ENCODE measurements at places on chromosomes 12 and 14. TPM values are rescaled to one million over a fixed set of nuclear protein-coding genes. Genes with fewer than 3 reads are reported as not detected.

GRCh38 chr12:100248886-100249285, 18.0 kb downstream of the DEPDC4 start:
- DNase-seq: peak; percentile 20

DNA sequence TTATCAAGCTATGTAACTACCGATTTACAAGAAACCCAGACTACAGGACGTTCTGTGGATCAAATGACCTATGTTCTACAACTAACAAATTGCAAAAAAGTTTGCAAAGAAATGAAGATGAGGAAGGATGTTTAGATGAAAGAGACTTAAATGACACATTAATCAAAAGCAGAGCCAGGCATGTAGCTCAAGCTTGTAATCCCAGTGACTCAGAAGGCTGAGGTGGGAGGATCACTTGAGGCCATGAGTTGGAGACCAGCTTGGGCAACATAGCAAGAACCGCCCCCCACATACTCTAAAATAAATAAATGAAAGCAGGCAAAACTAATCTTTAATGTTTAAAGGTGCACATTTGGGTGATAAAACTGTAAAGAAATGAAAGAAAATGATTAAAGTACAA, 331.9 kb downstream of the BTG1 start:
- peak; percentile 5 for DNase-seq

GRCh38 chr14:100789460-100790417, 36.2 kb upstream of the MEG3 start:
- DNase-seq: no peak

The ESR2 gene
- 0.16 TPM for total RNA-seq

GRCh38 chr12:90124914-90125313, 416.3 kb upstream of the ATP2B1 start:
- no peak for DNase-seq

DNA sequence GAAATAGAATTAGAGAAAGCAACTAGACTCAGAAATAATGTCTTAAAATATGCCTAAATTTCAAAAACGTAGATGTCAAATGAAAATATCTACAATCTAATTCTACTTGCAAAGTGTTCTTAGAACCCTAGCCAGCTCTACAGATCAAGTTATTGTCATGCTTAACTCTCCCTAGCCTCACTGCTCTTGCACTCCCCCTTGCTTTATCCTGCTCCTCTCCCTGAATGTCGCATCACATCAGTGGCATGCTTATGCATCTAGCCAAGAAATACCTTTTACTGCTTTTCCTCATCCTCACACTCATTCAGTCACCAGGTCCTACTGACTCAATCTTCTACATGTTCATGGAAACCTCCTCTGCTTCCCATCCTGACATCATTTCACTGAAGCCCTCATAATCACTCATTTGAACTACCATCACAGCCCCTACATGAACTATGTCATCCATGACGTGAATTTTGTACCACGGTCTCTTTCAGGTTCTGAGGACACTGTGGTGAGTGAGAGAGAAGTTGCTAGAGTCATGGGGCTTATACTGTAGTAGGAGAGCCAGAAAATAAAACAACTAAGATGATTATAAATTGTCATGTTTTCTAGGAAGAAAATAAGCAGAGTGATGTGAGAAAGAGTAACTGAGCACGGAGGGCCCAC, 22.6 kb upstream of the CRACR2A start:
- DNase-seq: no peak

- DNase-seq: no peak
These were observed 32.8 kb downstream of the GALC start for GRCh38 chr14:87960013-87960787.

DNA sequence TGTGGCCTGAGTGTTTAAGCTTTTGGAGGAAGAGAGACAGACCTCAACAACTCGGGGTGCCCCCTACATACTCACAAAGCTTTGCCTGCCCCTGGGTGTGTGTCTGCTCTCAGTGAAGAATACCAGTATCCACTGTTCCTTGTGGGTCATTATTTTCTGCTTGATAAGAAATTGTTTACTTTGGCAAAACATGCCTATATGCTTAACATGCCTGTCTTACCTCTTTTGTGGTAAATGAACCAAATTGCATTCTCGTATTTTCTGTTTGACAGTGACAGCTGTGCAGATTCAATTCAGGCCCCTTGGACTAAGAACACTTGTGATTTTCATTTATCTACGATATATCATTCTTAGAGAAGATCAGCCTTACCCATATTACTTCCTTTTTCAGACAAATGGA, 50.6 kb upstream of the REP15 start:
- no peak for DNase-seq

DNA sequence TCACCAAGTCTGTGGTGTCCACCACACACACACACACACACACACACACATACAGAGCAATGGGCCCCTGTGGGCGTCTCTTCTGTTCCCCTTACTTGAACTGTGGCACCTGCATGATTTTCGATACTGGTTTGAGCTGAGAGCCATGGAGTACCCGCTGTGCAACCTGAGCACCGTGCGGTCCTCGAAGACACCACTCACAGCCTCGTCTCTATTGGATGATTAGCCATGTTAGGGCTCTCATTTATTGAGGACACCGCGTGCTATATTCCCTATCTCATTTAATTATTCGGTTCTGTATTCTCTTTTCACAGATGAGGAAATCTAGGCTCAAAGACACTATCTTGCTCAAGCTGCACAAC, 623 bp upstream of the C14orf132 start:
- DNase-seq: no peak

DNA sequence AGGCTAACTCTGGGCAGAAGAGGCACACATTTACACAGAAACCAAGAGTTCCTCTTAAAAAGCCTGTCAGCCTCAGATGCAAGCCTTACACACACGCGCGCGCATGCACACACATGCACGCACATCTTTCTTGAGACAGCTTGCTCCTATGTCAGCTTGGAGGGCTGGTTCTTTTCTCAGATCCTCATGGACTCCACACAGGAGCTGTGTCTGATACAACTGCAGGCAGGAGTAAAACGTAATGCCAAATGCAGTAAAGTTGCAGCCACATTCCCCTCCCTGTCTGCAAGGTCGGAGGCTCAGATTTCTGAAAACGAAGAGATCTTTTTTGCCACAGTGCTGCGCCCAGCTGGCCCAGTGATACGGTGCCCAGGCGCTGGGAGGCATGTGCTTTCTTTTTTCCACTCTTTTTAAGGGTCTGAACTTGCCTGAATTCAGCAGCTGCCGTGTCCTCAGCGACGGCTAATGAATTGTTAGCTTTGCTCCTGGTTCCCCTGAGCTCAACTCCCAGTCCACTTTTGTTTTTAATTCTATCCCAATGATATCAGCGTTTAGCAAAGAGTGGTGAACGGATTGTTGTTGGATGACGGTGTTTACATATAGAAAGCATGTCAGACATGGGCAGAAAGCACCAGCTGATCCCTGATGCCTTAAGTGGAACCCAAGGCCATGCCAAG, 72.9 kb upstream of the FOXN3 start:
- peak; percentile 37 for DNase-seq

GRCh38 chr12:94429191-94429590, 30.5 kb downstream of the CEP83 start:
- DNase-seq: no peak

The RNFT2 gene
- total RNA-seq: 2.3 TPM

GRCh38 chr14:94056579-94057308, 24.3 kb downstream of the DDX24 start:
- DNase-seq: no peak

DNA sequence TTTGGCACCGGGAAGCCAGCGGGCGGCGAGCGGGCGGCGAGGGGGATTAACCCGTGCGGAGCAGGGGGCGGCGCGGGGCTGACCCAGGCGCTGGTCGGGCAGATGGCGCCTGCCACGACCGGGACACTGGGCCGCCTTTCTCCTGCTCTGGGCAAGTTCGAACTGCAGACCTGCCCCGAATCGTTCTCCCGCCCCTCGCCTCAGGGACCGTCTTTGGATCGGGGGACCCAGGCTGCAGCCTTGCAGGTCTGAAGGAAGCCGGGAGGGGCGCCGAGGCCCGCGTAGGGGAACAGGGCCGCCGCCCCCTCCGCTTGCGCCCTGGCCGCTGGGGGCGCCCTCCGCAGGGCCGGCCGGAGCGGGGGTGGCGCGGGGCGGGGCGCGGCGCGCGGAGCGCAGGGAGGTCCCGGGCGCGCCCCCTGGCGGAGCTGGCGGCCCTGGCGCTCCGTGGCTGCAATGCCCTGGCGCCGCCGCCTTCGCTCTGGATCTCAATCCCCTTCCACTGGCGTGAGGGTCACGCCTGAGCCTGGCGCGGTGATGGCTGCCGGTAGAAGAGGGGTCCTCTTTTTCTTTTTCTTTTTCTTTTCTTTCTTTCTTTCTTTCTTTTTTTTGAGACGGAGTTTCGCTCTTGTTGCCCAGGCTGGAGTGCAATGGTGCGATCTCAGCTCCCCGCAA, 449 bp upstream of the LTBP2 start:
- DNase-seq: peak; percentile 75

GRCh38 chr12:32889011-32889760, 7.4 kb downstream of the PKP2 start:
- DNase-seq: peak; percentile 62

DNA sequence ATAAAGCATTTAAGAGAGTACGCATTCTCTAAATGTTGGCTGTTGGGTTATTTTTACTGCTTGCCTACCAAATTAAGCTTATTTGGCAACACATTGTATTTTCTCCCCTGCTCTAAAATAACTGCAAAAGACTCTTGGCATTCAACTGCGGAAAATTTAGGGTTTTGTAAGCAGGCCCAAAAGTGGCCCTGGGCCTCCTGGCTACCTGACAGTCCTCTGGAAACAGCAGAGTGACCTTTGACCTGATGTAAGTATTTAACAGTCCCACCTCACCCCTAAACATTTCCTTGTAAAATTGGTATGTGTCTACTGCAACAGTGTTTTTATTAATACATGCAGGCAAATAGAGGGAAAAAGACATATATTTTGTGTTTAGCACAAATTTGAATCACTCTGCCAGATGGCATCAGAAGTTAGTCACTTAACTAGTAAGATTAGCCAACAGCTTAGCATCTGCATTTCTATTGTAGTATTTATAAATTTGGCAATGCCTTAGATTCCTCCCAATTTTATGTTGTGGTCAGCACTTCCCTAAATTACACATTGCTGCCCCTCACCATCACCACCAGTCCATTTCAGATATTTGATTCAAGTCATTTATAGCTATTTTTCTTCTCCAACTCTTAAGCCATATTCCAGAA, 11.2 kb downstream of the LLPH start:
- peak; percentile 29 for DNase-seq

The KERA gene
- not detected for total RNA-seq

The ANO4 gene
- total RNA-seq: 1.6 TPM

DNA sequence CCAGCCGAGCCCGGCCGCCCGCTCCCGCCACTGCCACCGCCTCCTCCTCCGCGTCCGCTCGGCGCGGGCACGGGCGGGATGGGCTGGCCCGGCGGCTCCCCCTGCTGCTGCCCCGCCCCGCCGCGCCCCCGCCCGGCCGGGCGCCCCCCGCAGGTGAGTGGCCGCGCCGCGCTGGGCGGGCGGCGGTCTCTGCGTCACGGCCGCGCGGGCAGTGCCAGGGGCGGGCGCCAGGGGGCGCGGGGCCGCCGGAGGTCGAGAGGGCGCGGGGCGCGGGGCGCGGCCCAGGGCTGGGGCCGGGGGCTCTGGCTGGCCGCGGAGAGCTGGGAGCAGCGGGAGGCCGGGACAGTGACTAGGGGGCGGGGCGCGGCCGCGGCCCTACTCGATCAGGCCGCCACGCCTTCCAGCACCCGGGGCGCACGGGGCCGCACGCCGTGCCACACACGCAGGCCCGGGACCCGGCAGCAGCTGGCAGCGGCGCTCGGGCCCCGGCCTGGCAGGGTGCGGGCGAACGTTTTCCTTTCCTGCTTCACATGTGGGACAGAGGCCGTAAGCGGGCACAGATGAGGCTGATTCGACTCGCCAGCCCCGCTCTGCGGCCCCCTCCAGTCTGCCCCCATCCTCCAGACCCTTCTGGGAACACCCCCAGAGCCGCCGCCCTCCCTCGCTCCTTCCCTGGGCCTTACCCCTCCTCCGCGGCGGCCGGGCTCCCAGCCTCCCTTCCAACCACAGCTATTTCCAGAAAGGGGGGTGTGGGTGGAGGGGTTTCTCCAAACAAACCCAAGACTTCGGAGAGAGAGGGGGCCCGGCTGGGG, 2.4 kb upstream of the TNS2 start:
- peak; percentile 79 for DNase-seq

DNA sequence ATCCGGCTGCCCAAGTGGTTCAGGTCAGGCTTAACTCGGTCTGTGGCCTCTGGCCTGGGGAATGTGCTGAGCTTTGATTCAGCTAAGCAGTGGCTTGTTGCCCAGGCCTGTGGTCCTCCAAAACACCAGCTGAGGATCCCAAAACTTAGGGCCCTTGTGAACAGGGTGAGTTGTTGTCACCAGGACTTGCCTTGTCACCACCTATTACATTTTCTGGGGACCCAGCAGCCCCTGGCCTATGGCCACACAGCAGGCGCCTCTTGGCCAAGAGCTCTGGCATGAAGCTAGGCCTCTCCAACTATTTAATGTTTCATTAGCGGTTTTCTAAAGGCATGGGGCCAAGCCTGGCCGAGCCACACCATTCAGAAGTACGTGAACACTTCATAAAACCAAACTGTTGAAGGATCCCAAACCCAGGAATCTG, 343.7 kb downstream of the CACNA1C start:
- peak; percentile 82 for DNase-seq

DNA sequence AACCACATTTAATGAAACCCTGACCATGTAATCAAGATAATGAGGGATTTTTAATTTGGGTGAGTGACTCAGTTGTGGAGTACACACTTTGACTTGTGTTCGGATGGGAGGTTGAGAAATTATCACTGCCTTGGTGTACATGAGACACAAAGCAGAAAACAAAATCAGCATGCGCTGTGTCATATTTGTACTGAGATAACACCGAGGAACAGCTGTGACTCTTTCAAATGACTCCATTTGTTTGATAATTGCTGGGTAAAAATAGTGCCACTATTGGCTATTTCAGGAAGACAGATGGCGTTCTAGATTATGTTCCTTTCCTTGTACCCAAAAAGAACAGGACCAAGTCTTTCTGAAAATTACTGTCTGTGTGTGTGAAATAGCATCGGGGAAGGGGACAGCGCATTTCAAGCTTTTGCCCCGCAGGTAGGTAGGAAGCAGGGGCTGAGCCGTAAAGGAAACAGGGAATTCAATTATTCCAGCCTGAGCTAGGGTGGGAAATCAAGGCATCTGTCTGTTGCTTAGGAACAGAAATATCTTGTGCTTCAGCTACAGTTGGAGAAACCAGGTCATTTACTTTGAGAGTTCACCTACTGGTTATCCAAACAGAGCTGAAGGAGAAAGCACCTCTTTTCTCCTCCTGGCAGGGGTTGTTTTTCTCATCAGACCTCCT, 114.3 kb downstream of the SNAPC1 start:
- DNase-seq: no peak

DNA sequence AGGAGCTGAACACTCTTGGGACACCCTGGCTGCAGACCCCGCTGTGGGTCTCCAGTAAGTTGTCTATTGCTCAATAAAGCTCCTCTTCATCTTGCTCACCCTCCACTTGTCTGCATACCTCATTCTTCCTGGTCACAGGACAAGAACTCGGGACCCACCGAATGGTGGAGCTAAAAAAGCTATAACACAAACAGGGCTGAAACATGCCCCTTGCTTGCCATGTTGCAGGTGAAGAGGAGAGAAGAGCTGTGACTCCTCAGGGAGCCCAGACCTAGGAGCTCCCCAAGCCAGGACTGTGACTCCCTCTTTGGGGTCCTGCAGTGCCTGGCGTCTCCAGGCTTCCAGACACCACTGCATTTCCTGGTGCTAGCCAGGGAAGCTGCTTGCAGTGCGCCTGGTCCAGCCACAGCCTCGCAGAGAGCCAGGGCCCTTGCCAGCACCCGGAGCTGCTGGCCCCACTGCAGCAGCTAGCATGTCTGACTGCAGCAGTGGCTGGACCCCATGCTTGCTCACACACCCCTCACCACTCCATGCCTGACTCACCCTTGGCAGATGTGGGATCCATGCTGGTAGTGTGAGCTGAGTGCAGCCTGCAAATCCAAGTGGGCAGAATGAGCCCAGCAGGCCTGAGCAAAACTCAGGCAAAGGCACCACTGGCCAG, 37.1 kb upstream of the OR5AU1 start:
- no peak for DNase-seq

The CLEC12A gene
- not detected for total RNA-seq

Measured in fibroblast of the aortic adventitia (primary cell).